ENCODE measurements at places on chromosomes 1 and 21.

DNA sequence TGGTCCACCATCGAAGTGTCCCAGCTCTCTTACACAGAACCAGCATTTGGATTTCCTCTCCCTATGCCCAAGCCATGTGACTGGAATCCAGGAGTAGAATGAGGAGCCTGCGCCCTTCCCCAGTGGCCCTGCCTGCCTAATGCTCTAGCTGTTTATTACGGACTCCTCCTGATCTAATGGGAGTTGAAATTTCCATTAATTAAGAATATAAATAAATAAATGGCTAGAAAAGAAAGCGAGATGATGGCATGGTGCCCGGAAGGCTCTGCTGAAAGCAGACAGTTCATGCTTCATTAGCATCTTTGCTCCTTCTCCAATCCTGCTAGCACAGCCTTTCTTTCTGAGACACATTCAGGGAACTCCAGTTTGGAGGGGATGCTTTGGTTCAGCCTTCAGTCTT lies 216.2 kb downstream of the SEC16B start:
- DNase-seq: no peak

GRCh38 chr1:154353966-154354365 lies 28.6 kb downstream of the ATP8B2 start:
- DNase-seq: no peak

GRCh38 chr1:38608202-38608864 lies 251.2 kb downstream of the RRAGC start:
- DNase-seq: no peak

GRCh38 chr1:10626131-10626731 lies 151.5 kb downstream of the PEX14 start:
- DNase-seq: no peak

GRCh38 chr1:6321205-6321604 lies 60.3 kb upstream of the GPR153 start:
- no peak for DNase-seq

- DNase-seq: no peak
These were observed 150.2 kb downstream of the IGSF21 start for GRCh38 chr1:18257778-18258177.

GRCh38 chr1:161273402-161273801 lies 14.9 kb downstream of the PCP4L1 start:
- DNase-seq: no peak

DNA sequence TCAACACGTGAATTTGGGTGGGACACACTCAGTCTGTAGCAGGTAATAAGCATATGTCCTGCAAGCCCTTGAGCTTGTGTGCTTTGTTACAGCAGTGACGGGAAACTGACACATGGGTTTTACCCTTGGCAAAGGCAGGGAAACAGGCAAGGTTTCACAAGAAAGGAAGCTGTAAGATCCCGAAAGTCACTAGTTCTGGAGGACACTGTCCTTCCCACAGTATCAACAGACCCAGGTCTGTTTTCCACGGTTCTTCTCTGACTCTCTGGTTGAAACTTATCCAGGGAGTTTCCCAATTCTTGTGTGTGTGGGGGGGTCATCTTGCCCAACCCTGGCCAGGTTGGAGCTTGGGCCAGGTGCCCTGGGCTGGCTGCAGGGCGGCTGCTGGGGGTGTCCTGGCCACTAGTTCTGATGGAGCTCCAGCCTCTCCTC lies 29.3 kb upstream of the ZBTB21 start:
- no peak for DNase-seq

DNA sequence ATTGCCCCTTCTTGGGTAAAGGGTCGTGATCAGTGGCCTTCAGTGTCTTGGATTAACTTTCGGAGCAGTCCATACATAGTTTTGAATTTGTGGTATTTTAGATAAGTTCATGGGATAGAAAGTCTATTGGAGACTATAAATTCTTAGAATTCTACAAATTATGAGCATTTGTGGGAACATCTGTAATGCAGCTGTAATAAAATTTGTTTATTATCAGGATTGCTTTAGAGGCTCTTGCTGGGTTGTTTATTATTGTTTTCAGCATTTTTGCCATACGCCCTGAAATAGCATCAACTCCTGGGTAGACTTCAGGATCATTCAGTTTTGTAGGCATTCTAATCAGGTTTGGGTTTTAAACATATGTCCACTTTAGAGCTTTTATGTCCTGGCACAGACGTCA lies 16.1 kb downstream of the LAMC1 start:
- DNase-seq: no peak

DNA sequence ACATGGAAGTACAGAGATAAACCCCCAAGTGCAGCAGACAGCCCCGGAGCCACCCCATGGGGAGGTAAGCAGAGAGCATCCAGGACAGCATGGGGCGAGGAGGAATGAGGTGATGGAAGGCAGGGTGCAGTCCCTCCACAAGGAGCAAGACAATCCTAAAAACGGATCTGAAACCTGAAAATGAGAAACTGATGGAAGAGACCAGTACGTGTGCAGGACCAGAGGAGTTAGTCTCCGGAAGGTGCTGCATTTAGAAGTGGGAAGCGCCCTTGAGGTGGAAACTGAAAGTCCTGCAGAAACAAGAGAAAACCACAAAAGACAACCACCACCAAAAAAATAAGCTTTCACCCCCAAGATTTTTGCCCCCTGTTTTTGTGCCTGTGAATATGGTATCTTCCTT lies 17.4 kb upstream of the DDOST start:
- DNase-seq: no peak

DNA sequence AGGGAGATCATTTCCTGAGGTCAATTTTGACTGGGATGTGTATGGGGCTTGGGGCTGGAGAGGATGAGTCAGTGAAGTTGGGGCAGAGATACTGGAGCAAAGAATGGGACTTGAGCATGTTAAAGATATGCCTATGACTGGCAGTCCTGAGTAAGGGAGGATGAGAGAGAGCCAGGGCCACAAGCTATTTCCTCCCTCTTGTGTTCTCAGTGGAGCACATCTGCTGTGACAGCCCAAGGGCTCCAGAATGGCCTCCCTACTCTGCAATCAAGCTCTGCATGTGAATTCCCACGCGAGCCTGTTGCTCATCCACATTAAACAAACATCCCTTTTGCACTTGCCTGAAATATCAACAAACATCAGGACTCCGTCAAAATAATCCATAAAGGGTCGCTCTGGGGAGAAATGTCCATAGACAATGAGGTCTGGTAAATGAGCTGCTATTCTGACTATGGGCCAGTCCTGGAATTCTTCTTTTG lies 9.2 kb downstream of the ADCY10 start:
- DNase-seq: no peak

DNA sequence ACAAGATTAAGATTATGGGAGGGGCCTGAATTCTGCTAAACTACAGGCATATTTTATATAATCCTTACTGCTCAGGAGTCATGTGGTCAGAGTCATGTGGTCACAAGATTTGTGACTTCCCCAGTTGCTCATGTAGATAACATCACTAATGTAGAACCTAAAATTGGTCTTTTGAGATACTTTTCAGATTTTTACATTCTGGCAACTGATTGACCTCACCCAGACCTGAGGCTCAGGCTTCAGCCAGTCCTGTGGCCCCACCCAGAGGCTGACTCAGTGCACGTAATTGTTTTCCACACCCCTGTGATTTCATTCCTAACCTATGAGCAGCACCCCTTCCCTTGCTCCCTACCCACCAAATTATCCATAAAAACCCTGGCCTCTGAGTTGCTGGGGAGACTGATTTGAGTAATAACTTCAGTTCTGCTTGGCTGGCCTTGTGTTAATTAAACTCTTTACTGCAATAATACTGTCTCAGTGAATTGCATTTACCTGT lies 41.7 kb upstream of the ZNF326 start:
- DNase-seq: no peak

- DNase-seq: no peak
These were observed 37.0 kb upstream of the IFNLR1 start for GRCh38 chr1:24224086-24224485.

DNA sequence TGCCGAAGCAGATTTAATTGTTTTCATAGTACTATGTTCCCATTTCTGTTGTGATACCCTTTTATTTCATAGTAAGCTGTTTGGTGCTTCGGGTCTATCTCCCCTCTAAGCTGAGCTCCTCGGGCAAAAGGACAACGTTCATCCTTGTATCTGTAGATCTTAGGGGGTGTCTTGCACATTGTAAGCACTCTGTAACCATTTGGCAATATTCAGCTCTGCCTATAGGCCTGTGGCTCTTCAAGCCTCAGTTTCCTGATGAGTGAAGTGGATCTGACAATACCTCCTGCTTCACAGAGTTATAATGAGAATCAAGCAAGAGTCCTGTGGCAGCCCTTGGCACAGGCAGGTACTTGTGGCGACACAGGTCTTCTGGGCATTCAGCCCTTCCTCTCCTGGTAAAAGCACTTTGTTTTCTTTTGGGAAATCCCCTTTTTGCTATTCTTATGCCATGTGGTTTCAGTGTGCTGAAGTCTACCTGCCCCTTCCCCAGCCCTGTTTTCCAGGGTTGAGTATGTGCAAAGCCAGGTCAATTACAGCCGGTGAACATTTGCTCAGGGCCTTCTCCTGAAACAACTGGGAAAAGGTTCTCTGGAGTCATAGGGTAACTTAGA lies 8.5 kb upstream of the EXO1 start:
- DNase-seq: no peak

DNA sequence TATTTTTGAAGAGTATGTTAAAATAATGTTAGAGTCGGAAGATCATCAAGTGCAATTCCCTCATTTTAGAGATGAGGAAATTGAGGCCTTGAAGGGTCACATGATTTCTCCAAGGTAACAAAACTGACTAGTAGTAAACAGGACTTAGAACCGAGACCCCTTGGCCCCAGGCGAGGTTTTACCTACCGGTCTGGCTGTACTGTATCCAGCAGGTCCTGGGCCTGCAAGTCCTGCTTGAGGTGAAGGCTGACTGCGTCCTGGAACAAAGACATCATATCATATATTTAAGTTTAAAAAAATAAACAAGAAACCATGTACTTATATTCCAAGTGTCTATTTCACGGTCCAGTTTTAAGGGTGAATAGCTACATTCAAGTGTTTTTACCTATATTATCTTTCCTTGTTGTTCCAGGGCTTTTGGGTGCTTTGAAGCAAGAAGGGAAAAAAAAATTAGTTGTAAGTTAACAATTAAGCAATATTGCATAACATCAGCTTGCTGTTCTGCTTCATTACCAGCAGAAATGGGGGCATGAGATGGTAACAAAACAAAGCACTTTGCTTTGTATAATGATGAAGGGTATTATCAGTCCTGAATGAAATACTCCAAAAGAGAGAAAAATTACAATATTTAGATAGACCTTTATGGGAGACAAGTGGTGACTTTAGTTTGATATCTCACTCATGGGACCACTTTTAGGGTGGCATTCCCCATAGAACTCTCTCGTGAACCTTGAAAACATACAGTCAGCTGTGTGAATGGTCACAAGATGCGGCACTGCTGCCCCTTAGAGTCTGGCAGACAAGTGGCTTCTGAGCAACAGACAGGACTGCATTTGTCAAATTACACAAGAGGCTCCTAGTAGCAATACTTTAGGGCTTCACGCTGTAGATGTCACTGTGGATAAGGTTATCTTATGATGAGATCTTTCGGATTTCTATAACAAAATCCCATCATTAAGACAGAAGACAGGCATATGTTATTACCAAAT lies 29.8 kb upstream of the CFAP298 start:
- DNase-seq: no peak

- DNase-seq: no peak
These were observed 11.3 kb downstream of the RPAP2 start for GRCh38 chr1:92310185-92310597.

GRCh38 chr1:66365635-66366034 lies 168.3 kb upstream of the SGIP1 start:
- no peak for DNase-seq

- no peak for DNase-seq
These were observed 24.2 kb upstream of the CTBS start for GRCh38 chr1:84598418-84598817.

DNA sequence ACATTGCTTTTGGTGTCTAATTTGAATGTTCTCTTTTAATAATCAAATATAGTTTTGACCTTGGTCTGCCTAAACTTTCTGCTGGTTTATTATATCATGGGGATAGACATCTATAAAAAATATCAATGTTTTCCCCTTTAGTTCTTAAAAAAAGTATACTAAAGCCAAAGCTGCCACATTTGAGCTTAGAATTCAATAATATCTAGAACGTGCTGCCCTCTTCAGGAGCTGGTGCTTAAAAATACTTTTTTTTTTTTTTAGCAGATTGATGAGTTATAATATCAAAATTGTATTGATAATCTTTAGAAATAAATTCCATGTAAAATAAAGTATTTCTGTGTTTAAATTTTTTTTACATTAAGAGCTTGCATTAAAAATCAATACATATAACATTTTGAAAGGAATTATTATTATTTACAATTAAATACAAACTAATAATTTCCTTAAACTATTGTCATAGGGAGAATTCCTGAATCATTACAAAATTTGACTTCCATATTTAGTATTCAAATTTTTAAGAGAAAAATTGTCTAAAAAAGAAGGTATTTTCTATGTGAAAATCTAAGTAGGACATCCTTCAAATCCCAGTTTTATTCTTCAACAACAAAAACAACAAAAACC lies 40.1 kb upstream of the ADGRL2 start:
- no peak for DNase-seq
